ENCODE measurements at places on chromosomes 2 and 18.
A peak's percentile ranks its signal among the peaks of the same experiment; 100 is the strongest.

- no peak for DNase-seq
These were observed 78.0 kb upstream of the NFATC1 start for GRCh38 chr18:79317703-79318102.

- DNase-seq = no peak
These were observed 94.1 kb upstream of the THOC1 start for GRCh38 chr18:361941-362310.

- peak; percentile 43 for DNase-seq
These were observed 422.0 kb downstream of the GALR1 start for GRCh38 chr18:77671456-77672167.

- no peak for DNase-seq
These were observed 16.2 kb downstream of the PSTPIP2 start for GRCh38 chr18:46055838-46056230.

DNA sequence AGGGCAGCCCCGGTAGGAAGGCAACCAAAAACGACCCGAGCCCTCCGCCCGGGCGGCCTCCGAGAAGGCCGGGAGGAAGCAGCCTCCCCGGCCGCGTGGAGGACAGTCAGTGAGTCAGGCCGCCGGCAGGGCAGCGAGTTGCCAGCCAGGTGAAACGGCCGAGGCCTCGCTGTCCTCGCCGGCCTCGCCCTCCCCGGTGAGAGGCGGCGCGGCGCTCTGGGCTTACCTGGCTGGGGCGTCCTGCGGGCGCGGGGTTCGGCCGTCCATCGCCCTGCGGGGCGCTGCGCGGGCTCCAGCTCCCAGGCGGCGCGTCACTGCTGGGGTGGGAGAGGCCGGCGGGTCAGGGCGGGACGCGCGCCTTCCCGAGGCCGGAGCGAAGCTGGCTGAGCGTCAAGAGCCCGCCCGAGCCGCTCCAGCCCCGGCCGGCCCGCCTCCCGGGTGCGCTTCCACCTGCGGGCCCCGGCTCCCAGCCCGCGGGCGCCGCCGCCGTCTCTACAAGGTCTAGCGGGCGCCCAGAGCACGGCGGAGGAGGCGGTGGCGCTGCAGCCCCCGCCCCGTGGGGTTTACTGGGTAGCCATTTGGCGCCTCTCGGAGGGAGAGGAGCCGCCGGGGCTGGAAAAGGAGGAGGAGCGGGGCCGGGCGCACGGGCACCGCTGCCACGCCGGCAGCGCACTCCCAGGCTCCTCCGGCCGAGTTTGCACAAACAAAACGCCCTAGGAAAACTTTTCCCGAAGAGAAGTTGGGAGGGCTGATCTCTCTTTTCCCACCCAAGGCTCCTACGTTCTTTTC is 499 bp downstream of the COBLL1 start:
- peak; percentile 51 for DNase-seq

GRCh38 chr2:235510318-235510717 is 16.5 kb downstream of the AGAP1 start:
- DNase-seq = no peak

GRCh38 chr2:226771067-226771466 is 28.6 kb downstream of the IRS1 start:
- DNase-seq = no peak

GRCh38 chr2:119264781-119265692 is 41.4 kb downstream of the STEAP3 start:
- DNase-seq = peak; percentile 56

GRCh38 chr2:218431878-218432277 is 13.0 kb downstream of the VIL1 start:
- no peak for DNase-seq

DNA sequence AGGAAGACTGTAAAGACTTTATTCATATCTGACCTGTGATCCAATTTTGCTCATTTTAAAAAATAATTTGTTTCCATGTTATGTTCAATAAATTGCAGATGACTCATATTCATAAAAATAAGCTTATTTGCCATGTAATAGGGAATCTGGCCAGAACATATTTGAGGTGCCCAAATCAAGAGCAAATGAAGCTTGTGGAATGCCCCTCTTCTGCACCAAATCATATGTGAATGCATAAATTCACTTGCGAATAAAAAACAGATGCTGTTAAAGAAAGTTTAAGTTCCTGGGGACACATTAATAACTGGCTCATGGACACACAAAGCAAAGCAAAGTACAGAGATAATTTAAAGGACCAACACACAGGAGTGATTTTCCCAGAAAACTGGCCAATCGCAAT is 279.0 kb upstream of the CDH2 start:
- DNase-seq = no peak

DNA sequence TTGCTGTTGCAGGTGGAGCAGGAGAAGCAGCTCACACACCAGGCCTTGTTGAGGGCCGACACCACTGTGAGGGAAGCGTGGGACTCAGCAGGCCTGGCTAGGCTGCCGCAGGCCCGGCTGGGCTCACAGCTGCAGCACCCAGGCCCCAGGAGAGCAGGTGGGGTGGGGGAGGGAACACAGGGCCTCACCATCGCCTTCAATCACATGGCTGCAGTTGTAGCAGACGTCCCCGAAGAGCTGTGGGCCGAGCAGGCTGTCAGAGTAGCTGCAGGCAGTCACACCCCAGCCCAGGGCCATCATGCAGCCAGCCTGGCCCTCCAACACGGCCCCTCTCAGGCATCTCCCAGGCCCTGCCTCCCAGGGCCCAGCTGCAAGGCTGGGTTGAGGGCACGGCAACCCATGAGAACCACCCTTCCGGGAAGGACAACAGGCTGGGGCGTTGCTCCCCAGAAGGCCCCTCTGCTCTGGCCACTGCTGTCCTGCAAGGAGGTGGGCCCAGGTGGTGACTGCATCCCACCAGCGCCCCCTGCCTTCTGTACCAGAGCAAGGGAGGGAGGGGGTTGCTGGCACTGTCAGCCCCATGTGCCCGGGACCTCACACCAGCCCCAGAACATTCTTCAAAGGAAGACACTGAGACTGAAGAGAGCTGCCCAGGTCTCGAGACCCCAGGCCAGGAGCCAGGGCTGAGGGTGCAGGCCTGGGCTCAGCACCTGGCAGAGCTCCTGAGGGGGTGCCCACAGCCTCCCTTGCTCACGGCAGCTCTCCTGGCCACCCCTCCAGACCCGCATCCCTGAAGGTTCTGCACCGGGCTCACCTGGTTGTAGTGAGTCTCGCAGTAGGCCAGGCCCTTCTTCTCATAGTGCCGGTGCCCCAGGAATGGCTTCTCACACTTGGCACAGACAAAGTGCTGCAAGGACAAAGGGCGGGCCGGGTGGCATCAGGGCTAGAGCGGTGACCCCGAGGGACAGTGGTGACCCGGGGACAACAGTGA is 5.6 kb upstream of the GPR17 start:
- no peak for DNase-seq

- DNase-seq = no peak
These were observed 95.1 kb downstream of the INSIG2 start for GRCh38 chr2:118183381-118183780.

GRCh38 chr2:13240061-13240460 is 523.3 kb downstream of the TRIB2 start:
- no peak for DNase-seq

- DNase-seq = no peak
These were observed 515.4 kb upstream of the SOX11 start for GRCh38 chr2:5176764-5177163.

GRCh38 chr2:524442-524841 is 152.8 kb downstream of the TMEM18 start:
- no peak for DNase-seq

DNA sequence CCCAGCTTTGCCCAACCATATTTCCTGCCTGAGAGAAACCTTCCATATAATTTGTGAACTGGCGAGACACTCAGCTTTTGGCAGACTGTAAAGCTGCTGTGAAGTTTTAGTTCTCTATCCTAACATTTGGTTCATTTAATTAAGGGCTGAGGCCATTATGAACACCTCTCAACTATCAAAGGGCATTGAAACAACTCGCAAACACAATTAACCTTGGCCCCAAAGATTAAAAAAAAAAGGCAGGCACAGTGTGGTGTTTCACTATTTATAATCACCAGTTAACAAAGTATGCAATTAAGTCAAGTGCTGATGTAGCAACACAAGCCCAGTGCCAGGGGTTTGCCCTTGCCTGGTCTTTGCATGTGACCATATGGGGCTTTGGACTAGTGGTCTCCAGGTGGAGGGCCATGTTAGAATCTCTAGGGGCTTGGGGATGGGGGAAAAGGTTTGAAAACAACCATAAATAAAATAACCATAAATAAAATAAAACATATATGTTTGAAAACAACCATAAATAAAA is 297.6 kb upstream of the SKOR2 start:
- DNase-seq = peak; percentile 16

DNA sequence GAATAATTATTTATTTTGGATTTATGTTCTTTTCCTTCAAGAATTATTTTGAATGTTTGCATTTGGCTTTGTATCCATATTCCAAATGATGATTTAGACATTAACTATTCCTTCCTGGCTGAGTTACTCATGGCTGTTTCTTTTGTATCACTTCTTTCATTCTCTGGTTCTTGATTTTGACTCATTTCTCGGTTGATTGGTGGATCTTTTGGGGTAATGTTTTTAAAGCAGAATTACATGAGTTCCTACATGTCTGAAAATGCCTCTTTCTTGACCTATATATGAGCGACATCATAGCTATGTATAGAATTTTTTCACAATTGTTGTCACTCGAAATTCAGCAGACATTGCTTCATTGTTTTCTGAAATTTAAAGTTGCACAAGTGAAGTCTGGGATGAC is 39.5 kb downstream of the CYP26B1 start:
- DNase-seq = no peak

DNA sequence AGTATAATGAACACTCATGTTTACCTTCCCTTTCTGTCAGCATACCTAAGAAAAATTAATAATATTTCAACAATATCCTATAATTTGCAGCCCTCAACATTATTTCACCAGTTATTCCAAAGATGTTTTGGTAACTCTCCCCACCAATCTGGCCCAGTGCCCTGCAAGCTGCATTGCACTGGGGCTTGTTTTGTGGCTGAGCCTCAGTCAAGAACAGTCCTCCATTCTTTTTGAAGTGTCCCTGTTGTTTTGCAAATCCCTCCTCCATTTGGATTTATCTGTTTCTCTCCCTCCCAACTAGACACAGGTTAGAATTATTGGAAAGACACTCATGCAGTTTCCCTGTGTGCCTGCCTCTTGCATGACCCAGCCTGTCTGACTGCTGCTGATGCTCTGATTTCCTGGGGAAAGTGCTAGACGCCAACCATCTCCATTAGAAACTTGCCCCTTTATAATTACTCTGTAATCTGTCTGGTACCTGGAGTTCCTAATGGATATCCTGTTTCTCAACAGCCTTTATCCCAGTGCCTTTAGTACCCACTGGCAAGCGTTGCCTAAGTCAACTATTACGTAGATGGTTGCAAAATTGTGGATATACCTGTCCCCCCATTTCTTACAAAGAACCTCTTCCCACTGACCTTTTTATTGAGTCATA is 60.2 kb downstream of the EIF5B start:
- peak; percentile 64 for DNase-seq

DNA sequence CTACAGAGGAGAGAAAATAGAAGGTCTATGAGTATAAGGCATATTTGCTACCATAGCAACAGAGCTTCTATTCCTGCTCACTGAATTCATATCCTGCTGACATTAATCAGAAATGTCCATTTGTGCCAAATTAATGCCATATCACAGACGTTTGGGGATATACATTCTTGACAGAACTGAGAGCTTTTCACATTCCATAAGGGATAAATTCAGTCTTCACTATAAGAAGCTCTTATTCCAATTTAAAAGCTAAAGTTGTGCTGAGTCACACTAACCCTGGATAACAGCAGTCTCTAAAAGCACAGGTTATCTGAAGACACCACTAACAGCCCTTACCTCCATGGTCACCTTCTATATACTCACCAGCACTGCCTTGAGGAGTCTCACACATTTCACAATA is 178.1 kb downstream of the RAB3GAP1 start:
- no peak for DNase-seq

- no peak for DNase-seq
These were observed 49.7 kb downstream of the KLHL29 start for GRCh38 chr2:23434721-23435121.

- DNase-seq = peak; percentile 91
These were observed 15.1 kb downstream of the C2orf74 start for GRCh38 chr2:61176755-61177726.

GRCh38 chr2:69285379-69285894 is 101.6 kb downstream of the GFPT1 start:
- DNase-seq = no peak

- no peak for DNase-seq
These were observed 61.7 kb downstream of the PRKCE start for GRCh38 chr2:45713136-45713535.

DNA sequence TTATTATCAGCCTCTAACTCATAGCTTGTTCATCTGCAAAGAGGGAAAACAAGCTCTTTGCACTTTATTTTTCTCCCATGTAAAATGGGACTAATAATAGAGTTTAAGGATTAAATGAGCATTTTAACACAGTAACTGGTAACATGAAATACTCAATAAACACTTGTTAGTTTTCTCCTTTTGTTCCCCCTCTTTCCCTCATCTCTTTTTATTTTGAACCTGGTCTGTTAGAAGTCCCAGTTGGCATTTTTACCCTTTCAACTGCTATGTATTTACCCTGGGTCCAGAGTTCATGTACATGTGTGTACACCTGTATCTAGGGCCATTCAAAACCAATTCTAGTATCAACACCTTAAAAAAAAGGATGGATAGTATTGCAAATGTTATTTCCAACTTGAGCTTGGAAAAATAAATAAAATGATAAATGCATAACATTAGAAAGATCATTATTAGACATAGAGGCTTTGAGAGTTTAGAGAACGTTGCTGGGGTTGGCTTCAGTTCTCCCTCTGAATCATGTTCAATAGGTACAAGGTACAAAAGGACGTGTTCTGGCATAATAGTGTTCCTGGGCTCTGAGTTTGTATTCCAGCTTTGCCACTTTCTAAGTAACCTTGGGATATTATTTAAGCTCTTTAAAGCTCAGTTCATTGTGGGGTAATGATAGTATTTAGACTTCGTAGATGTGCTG is 5.2 kb upstream of the VPS54 start:
- DNase-seq = no peak

DNA sequence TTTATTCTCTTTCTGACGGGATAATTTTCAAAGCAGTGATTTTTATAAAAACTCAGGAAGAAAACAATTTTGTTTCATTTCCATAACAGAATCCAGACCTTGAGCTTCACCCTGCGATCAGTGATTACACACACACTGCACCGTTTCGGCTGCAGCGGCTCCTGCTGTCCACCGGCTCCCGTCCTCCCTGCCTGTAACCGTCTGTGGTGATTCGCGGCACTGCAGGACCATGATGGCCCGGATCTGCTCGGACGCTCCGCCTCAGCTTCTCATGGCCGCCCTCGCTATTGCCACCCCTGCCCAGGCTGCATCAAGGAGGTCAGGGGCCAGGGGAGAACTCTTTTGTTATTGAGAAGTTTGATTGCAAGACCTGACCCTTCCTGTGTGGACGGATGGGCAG is 246.1 kb downstream of the TWIST2 start:
- no peak for DNase-seq

- no peak for DNase-seq
These were observed 4.7 kb downstream of the IL1A start for GRCh38 chr2:112779598-112779997.
